Activated CD8-positive, alpha-beta memory T cell treated with anti-CD3 and anti-CD28 coated beads, Interleukin-2, amount 10 ng/mL, durations not matched to agents 7 days and 5 days (primary cell): ENCODE measurements at places on chromosomes 16 and 17. TPM values are rescaled to one million over a fixed set of nuclear protein-coding genes. Genes with fewer than 3 reads are reported as not detected.

GRCh38 chr16:74249846-74250245, 46.8 kb upstream of the PSMD7 start:
- no peak for DNase-seq

- no peak for DNase-seq
Measured at GRCh38 chr16:28882551-28883160, 4.4 kb downstream of the ATP2A1 start.

DNA sequence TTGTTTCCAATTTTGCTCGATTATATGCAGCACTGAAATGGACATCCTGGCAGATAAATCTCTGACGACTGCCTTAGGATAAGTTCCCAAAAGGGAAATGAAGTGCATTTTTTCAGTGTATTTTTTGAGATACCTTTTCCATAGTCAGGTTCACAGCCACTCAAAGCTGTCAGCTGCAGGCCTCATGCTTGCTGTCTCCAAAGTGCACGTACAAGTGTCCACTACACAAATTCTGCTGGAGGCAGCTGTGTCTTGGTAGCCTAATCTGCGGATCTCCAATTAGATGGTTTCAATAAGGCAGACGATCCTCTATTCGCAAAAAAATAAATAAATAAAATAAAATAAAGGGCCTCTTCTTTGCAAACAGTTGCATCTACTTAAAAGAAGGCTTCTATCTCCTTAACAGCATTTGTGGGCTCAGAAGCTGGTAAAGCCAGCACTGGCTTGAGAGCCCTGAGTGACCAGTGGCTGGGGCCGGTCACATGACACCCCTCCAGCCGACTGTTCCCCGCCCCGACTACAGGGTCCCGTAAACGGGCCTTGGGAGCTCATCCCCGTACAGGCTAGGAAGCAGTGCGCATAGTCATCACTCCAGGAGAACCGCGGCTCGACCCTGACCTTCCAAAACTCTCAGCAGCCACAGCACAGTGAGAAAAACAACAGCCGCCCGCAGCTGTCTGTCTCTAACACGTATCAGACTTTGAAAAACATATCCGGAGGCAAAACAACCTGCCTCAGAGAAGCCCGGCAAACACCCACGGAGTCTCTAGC, 18.8 kb downstream of the RPH3AL start:
- DNase-seq, result no peak

- no peak for DNase-seq
Measured at GRCh38 chr17:12231355-12231682, 210.6 kb downstream of the MAP2K4 start.

- DNase-seq, result no peak
Measured at GRCh38 chr17:62134397-62134796, 69.3 kb upstream of the MED13 start.

- no peak for DNase-seq
Measured at GRCh38 chr16:13401641-13402040, 500.2 kb downstream of the SHISA9 start.

DNA sequence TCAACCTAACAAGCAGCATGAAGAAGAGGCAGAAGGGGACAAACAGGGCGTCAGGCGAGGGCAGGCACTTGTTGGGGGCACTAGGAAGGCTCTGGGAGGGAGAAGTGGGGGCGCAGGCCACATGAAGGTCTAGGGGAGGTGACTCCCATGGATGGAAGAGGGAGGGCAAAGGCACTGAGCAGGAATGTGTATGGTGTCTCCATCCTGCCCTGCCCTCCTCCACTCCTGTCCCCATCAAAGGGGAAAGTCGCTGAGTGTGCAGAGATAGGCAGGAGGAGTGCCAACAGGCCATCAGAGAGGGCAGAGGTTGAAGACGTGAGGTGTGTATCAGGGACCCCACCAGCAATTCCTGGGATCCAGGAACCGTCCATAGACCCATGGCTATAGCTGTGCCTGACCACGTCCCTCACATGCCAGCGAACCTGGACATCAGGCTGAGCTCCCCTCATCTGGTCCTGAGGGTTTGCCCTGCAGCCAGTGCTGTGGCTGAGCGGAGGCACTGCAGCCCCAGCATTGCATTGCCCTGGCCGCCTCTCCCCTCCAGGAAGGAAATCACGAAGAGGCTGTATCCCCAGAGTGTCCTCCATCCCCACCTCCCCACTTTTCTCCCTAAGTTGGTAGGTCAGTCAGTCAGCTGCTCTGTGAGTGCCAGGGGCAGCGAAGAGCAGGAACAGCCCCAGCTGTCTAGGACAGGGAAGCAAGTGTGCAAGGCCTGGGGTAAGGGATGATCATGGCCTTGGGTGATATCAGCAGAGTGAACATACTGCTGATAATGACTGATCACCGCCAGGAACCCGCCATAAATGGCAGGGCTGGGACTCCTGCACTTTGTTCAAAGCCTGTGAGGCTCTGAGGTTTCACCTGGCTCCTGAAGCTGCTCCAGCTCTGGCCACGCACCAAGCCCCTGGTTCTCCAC, 6.2 kb upstream of the CYB561 start:
- DNase-seq, result no peak

GRCh38 chr17:72119873-72120641, 763 bp upstream of the SOX9 start:
- no peak for DNase-seq

DNA sequence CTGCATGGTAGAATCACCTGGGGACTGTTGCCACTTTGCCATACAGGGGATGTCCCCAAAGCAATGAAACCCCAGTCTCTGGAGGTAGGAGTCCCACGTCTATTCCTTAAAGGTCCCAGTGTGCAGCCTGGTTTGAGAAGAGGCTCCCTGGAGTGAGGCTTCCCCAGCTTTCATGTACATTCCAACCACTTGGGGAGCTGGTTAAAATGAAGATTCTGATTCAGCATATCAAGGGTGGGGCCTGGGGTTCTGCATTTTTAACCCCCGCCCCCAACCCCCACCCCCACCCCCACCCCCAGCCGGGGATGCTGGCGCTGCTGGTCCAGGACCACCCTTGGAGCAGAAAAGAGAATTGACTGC, 241.2 kb downstream of the FOXL1 start:
- no peak for DNase-seq

GRCh38 chr16:1923299-1924034, 5.3 kb upstream of the HS3ST6 start:
- no peak for DNase-seq

DNA sequence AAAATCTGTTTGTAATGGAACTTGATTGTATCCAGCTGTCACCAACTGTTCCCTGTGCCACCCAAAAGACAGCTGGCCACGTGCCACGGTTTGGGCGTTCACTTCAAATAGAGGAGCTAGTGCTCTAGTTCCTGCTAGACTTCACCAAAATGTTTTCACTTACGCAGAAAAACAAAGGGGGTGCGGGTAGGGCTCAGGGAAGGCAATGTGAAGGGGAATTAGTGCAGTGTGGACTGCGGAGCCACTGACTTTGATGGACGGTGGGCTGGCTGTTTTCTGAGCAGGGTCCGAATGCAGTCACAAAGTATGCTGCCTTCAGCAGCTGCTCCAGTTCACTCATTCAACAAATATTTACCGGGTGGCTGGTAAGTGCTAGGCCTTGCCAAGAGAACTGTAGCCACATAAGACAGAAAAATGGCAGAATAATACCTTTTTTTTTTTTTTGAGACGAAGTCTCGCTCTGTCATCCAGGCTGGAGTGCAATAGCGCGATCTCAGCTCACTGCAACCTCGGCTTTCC, 7.6 kb upstream of the CYTH1 start:
- no peak for DNase-seq

DNA sequence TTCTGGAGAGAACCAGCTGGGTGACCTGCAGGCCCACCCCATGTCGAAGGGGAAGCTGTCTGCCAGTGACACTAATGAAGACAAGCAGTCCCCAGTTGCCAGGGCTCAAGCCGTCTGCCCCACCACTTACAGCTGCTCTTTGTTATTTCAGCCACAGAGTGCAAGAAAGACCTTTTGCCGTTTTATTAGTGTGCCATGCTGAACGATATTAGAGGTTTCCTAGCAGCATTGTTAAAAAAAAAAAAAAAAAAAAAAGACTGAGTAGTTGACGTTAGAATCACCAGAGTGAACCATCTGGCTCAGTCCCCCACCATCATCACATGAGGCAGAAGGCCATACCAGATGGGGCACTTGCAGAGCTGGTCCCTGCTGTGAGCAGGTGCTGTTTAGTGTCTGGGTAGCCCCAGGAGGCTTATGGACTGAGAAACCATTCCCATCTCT, 26.5 kb upstream of the SLC39A11 start:
- DNase-seq, result no peak

DNA sequence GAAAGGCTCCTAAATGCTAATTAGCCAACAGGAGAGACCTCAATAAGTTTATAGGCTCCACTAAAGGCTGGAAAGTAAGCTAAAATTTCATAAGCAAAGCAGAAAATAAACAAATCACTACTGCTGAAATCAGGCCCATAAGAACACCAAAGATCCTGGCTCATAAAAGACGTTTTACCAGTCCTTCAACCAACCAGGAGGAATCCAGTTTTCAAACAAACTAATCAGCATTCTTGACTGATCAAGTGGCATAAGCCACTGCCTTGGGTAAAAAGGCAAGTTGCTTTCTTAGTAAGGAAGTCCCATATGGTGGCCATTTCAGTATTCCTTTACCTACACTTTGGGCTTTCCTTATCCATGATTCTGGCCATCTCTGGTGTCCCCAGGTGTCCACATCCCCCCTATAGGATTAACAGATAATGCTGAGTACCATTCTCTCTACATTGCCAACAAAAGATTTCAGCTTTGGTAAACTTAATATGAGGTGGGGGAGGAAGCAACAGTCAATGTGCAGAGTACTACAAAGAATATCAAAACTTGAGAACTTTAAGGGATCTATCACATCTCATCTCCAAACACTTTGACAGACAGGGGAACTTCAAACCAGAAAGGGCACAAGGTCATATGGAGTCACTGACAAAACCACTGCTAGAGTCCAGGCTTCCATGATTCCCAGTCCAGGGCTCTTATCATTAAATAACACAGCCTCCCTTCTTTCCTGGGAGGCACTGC, 1.3 kb downstream of the TOM1L2 start:
- DNase-seq, result no peak

GRCh38 chr16:24883714-24884151, 38.0 kb downstream of the SLC5A11 start:
- no peak for DNase-seq

DNA sequence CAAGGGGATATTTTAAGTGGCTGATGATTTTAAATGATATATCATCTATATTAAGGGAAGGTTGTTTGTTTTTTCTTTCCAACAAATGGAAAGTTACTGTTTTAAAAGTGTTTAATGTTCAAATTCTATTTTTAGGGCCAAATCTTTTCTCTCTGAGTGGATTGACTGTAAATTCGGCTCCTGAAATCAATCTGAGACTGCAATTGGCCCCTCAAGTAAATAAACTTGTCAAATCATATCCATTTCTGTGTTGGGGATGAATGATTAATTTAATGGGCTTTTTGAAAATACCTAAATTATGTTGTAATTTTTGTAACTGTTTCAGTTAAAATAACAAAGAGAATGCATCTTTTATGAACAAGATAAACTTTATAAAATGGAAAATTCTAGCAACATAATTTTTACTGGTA, 2.6 kb downstream of the HS3ST3A1 start:
- no peak for DNase-seq

GRCh38 chr16:9846362-9847099, 335.7 kb downstream of the GRIN2A start:
- DNase-seq, result no peak

DNA sequence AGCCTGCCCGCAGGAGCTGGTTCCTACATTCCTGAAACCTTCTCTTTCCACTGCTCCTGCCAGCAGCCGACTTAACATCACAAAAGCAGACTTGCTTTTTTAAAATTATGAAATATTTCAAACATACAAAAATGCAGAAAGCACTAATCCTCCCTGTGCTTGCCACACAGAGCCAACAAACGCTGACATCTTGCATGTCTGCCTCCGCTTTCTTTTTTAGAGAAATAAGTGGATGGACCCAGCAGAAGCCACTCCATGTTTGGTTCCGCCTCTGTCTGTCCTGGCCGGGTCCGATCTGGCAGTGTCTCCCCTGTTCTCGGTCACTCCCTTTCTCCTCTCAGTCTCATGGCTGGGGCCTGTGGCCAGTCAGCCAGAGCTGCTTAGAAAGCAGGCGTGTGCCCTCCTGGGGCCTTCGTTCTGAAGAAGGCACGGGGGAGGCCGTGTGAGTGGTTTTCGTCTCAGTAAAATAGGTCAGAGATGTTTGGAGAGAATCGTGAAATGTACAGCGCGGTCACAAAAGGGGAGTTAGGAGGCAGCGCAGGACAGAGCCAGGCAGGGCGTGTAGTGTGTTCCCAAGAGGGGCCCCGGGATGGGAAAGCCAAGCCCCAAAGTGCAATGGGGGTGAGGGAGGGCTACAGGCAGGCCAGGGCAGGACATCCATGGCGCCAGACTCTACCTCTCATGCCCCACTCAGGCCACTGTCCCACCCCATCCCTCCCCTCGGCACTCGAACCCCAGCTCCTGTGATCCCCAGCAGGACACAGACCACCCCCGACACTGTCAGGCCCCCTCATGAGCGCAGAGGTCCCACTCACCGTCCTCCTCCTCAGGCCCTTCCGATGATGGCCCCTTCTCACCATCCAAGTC, 23.2 kb downstream of the MXRA7 start:
- DNase-seq, result no peak

DNA sequence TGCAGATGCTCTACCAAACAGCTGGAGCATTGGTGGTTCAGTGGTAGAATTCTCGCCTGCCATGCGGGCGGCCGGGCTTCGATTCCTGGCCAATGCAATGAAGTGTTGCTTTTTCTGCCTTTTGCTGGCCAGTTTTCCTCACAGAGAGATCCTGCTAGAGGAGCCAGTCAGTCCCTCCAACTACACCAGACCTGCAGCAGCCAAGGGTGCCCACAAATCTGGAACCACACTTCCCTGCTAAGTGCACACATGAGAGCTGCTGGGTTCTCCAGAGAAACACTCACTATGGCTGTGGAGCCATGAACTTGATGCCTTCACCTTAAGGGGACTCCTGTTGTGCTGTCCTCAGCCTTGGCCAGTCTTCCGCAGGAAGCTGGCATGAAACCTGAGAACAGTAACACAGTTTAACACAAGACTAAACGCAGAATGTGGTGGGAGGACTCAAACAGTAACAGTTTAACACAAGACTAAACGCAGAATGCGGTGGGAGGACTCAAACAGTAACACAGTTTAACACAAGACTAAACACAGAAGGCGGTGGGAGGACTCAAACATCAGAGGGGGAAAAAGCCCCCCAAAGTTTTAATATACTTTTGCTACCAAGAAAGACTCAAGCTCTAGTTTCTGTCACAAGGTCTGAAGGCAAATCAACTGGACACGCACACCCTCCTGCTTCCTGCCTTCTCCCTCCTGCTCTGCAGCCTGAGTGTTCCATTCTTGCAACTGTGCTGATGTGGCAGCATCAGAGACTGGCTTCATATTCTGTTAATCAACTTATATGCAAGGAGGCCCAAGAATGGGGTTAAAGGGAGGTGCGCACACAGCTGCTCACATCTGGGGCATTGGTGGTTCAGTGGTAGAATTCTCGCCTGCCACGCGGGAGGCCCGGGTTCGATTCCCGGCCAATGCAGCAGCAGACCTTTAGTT, 12.0 kb downstream of the VAC14 start:
- no peak for DNase-seq

GRCh38 chr16:17409894-17410293, 60.9 kb downstream of the XYLT1 start:
- no peak for DNase-seq

The PLA2G10 gene
- not detected for total RNA-seq

The NEUROD2 gene
- total RNA-seq, result not detected

The EVI2B gene
- total RNA-seq, result 49.4 TPM

The SPN gene
- 329 TPM for total RNA-seq

The ZP2 gene
- total RNA-seq, result not detected

The TBX2 gene
- not detected for total RNA-seq

The UNC13D gene
- total RNA-seq, result 212 TPM

The TMEM106A gene
- 13.8 TPM for total RNA-seq

The TMC7 gene
- total RNA-seq, result not detected

The MFAP4 gene
- total RNA-seq, result not detected

The SCNN1B gene
- total RNA-seq, result not detected

The KRT33A gene
- not detected for total RNA-seq

The KRT25 gene
- total RNA-seq, result not detected

The RMI2 gene
- total RNA-seq, result 70.4 TPM

The CCDC200 gene
- total RNA-seq, result not detected
